ENCODE measurements at places on chromosomes 3 and 15.

DNA sequence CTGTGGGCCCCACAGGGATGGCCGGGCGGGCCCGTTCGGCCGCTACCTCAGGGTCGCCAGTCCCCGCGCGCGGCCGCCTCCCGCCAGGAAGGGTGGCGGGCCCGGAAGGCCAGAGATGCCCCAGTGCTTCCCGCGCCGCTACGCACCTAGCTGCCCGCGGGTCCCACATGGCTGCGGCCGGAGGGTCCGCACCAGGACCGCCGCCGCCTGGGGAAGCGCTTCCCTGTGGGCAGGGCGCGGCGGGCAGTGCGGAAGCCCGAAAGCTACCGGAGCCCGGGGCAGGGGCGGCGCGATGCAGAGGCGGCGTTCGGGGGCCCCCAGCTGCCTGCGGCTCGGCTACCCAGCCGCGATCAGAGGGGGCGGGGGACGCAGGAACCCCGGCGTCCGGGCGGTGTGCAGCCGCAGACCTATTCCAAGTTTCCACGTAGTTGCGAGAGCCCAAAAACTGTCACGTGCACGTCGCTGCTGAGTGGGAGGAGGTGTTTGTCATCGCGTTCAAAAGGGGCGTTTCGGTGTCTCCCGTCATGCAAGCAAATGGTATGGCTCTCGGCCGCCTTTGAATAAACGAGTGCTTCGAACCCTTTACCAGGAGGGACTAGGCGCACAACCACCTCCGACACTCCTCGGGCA is at the start of gene TRANK1:
TRANK1 (minus strand) TSS at position 414 of the 630 bp plus-strand sequence; CDS start at position 169, 245 bp downstream.
- peak; percentile 6 for DNase-seq

DNA sequence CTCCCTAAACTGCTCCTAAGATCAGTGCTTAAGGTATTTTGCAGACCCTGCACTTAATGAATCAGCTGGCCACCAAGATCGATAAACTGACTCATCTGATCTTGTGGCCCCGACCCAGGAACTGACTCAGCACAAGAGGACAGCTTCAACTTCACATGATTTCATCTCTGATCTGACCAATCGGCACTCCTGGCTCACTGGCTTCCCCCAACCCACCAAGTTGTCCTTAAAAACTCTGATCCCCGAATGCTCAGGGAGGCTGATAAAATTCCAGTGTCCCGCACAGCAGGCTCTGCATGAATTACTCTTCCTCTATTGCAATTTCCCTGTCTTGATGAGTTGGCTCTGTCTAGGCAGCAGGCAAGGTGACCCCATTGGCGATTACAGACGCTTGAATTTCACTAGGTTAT is 13.5 kb downstream of the HTR3E start:
- no peak for DNase-seq

DNA sequence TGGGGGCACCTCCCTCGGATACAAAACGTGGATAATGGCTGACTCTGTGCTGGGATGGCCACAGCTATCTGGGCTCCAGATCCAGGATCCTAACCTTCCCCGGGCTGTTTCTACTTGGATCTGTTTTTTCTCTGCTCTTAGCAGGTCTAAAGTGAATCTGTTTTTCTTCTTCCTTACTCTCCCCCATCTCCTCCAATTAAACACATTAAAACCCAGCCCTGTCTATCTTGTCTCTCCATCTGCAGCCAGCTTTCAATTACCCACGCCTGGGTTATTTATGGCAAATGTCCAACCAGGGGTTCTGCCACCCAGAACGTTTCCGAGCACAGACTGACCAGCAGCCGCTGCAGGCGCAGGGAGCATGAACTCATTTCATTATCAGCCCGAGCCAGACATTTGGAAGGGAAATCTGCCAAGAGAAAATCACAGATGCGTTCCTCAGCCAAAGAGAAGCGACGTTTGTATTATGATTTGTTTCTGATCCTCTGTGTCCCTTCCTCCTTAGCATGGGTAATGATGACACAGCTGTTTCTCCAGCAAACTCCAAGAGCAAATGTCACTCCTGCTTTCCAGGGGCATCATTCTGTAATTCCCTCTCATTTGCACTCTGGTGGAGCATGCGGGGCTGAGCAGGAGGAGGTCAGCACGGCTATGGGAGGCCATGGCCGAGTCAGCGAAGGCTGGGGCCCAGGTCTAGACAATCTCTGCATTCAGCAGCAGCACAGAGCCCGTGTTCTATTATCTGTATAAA is 42.0 kb downstream of the UMPS start:
- DNase-seq, result no peak

DNA sequence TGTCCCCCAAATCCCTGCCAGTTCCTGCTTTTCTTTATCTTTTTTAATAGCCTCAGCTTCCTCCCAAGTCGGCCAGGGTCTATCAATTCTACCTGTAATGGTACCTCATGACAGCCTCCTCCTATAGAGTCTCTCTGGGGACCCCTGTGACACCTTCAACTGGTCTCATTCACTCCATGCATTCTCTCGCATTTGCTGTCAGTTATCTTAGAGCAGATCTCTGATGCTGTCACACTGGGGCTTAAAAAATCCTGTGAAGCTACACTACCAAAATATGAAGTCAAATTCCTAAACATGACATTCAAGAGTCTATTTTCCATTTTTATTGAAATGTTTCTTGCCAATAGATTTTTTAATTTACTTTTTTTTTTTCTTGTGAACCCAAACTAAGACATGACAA is 5.5 kb downstream of the VPS39 start:
- DNase-seq, result no peak
